GM12892 (cell line): ENCODE measurements at places on chromosomes 13 and 19.

DNA sequence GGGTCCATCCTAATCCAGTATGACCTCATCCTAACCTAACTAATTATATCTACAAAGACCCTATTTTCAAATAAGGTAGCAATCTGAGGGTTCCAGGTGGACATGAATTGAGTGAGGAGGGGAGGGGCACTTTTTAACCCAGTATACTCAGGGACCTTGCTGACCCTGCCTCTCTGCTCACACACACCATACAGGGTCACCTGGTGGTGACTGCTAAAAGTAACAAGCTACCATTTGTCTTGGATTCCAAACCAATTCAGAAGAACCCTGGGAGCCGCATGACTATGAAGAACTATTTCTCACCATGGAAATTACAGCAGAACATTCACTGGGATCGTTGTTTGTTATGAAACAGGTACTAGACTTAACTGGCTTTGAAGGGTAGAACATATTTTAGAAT lies 151.9 kb downstream of the LACC1 start:
- no peak for DNase-seq

DNA sequence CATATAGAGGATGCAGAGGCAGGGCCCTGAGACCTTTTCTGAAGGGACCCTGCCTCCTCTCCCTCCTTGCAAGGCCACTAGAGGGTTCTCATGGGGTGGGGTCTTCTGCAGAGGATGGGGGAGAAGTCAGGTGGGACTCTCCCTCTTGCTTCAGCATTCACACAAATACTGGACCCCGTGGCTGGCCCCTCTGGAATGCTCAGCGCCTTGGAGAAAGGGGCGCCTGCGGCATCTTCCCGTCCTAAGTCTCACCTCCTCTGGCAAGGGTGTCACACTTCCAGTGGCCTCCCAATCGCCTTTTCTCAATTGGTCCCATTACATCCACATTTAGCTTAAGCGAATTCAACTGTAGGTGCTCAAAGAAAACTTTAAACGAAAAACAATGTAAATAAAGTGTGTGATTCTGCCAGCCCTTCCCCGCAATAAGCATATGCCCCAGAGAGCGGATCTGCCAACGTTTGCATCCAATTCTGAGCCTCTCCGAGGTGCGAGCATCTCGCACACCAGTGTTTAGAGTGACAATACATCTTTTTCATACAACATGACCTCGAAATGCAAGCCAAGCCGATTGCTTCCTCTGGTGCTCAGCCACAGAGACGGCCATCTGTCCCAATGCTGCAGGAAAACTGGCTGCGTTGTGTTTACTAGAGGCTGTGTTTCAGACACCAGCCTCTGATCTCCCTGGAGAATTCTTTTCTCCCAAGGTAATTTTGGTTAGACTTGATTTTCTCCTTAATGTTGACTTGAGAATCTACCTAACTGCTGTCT lies 69.1 kb upstream of the WASF3 start:
- no peak for DNase-seq

- DNase-seq, result peak; percentile 33
These were observed 14.2 kb upstream of the LATS2 start for GRCh38 chr13:21075379-21076249.

GRCh38 chr13:81388400-81388799 lies 1047.5 kb upstream of the SPRY2 start:
- no peak for DNase-seq

GRCh38 chr19:46303691-46304397 lies 7.0 kb downstream of the HIF3A start:
- no peak for DNase-seq

GRCh38 chr19:3721887-3722442 lies 13.8 kb downstream of the TJP3 start:
- DNase-seq, result no peak

- peak; percentile 22 for DNase-seq
These were observed 990 bp upstream of the ZMYM2 start for GRCh38 chr13:19957320-19958154.

GRCh38 chr13:40996426-40997092 lies 22.6 kb downstream of the ELF1 start:
- DNase-seq, result no peak

DNA sequence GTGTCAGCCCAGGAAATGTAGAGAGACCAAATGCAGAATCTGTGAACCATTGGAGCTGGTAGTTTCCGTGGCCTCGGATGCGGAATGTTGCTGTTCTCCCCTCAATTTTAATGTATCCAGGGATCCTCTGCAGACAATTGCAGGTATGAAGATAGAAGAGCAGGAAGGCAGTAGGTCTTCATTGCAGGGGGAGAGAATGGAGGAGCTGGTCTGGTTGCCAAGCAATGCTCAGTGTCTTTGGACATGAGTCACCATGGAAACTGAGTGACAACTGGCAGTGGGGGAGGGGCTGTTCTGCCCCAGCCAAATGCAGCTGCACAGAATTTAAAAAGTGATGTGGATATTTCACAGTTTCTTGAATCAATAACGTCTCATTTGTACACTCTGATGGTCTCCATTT lies 56.1 kb upstream of the ZNF835 start:
- DNase-seq, result no peak

GRCh38 chr19:16943942-16944625 lies 55.3 kb downstream of the F2RL3 start:
- no peak for DNase-seq

DNA sequence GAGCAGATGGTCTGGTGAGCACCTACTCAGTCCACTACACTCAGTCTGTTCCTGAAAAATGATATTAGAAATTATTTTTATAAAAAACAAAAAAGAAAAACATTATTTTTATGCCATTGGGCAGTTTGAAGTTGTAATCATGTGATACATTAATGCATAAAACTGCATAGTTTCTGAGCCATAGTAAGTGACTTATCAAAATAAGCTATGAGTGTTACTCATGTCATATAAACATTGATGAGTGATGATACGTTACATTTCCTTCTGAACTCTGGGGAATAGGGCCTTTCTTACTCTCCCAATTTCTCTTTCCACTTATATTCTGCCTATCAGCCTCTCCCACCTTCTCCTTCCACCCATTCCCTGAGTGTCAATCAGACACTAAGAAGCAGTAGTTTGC lies 8.9 kb downstream of the ZNF805 start:
- DNase-seq, result no peak

DNA sequence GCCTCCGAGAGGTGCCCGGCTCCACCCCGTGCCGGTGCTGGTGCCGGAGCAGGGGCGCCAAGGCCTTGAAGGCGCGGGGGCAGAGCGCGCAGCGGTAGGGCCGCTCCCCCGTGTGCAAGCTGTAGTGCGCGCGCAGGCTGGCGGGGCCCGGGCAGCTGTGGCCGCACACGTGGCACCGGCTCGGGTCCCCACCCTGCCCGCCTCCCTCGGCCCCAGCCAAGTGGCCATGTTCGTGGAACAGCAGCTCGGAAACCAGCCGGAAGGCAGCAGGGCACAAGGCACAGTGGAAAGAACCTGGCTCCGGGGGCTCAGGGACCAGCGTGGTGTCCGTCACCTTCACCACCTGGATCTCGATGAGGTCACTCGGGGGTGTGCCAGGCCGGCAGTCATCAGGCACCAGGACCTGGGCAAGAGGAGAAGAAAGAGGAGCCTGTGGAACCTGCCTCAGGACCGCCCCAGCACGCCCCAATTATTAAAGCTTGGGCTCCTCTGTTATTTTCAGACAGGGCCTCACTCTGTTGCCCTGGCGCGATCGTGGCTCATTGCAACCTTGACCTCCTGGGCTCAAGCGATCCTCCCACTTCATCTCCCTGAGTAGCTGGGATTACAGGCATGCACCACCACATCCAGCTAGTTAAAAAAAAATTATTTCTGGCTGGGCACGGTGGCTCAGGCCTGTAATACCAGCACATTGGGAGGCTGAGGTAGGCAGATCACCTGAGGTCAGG lies 2.0 kb downstream of the ZNF784 start:
- no peak for DNase-seq

DNA sequence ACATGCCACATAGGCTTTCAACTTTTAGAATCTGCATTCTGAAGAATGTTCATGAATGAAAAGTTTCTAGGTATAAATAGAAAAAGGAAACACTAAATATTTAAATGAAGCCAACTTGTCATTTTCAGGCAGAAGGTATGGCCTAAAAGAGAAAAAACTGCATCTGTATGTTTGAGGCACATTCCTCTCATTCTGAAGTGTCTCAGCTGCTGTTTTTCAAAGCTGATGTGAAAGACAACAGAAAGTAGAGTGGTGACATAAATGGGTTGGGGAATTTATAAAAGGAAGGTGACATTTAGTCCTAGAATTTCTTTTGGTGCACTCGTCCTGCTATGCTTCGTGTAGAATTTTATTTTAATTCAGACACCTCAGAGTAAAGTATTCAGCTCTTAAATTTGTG lies 539.6 kb upstream of the SLITRK5 start:
- no peak for DNase-seq

DNA sequence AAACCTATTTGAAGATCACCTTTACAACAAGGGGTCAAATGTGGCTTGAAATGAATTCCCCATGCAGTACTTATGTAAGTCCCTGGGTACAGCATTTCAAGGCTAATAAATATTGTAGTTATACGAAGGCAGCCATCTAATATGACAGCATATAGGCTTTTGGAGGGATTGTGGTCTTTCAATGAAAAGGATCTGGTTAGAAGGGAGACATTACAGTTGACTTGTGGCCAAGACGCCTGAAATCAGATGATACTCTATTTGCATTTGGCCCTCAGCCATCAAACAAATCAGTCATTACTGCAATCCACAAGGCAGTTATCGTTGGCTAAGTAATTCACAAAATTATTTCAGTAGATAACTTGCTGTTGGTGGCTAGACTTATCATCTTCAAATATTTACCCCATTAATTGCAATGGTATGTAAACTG lies 242.7 kb downstream of the DCLK1 start:
- DNase-seq, result no peak

- no peak for DNase-seq
These were observed 9.8 kb upstream of the CEACAM18 start for GRCh38 chr19:51468545-51468920.

GRCh38 chr19:48745208-48745995 lies 1.3 kb downstream of the IZUMO1 start:
- DNase-seq, result peak; percentile 65

- DNase-seq, result no peak
These were observed at the start of gene YJEFN3 for GRCh38 chr19:19528721-19529490. Gene YJEFN3, plus strand, starts transcription at chr19:19528911. Its CDS starts 22 bp downstream, at chr19:19528933.

GRCh38 chr19:51116736-51117286 lies 7.9 kb upstream of the SIGLEC9 start:
- no peak for DNase-seq

GRCh38 chr19:41624937-41625336 lies 1.9 kb downstream of the CEACAM4 start:
- DNase-seq, result no peak

- no peak for DNase-seq
These were observed 694 bp downstream of the CLN5 start for GRCh38 chr13:76992548-76993001.

GRCh38 chr13:27559719-27560118 lies 60.6 kb downstream of the LNX2 start:
- no peak for DNase-seq

DNA sequence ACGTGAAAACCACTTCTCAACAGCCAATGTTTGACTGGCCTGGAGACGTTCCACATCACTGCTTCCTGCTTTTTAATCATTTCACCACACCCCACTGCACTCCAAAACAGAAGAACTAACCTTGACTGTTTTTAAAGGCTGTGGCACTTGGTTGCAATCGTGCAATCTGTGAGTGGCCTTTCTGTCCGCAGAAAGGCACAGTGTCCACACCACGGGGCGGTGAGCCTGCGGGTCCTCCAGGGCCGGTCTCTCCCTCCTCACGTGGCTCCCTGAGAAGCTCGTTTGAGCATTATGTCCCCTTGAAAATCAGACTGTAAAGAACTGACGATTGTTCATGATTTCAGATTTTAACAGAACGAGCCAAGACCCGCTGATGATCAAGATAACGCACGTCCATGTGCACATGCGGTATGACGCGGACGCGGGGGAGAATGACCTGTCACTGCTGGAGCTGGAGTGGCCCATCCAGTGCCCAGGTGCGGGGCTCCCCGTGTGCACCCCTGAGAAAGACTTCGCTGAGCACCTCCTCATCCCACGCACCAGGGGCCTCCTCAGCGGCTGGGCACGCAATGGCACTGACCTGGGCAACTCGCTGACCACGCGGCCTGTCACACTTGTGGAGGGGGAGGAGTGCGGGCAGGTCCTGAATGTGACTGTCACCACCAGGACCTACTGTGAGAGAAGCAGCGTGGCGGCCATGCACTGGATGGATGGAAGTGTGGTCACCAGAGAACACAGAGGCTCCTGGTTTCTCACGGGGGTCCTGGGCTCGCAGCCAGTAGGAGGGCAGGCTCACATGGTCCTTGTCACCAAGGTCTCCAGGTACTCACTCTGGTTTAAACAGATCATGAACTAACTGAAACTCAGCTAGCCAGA lies 13.0 kb downstream of the PROZ start:
- no peak for DNase-seq

GRCh38 chr13:35140321-35140720 lies 198.3 kb downstream of the NBEA start:
- DNase-seq, result no peak

- no peak for DNase-seq
These were observed 521 bp upstream of the ZNF665 start for GRCh38 chr19:53193535-53194222.

DNA sequence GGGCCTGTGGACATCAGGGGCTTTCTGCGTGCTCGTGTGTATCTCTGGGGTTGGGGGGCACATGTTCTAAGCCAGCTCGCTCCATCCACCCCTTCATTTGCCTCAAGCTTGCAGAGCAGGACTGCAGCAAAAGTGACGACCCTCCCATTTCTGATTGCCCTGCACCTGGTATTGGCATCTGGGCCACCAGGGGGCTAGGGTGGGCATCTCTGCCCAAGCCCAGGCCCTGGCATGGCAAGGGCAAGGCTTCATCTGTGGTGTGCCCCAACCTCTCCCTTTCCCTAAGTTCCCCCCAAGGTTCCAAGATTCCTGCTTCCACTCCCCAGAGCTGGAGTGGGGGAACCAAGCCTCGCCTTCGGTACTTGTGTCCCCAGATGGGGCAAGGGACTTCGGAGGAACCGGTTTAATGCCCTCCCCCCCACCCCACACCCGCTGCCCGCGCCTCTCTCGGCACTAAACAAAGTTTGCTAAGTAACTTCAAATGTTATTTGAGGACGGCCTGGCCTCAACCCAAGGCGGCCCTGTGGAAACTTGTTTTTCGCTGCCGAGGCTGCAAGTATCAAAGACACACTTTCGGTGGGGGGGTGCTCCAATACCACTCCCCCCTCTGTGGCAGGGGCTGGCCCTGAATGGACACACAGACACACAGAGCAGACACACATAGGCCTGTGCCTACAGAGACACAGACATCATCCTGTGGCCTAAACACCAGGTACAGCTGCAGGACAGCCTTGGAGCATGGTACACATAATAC lies 12.2 kb downstream of the NFIX start:
- DNase-seq, result no peak

- no peak for DNase-seq
These were observed 66.4 kb upstream of the PCDH9 start for GRCh38 chr13:67296511-67296910.

GRCh38 chr13:85537601-85538000 lies 261.6 kb downstream of the SLITRK6 start:
- no peak for DNase-seq

DNA sequence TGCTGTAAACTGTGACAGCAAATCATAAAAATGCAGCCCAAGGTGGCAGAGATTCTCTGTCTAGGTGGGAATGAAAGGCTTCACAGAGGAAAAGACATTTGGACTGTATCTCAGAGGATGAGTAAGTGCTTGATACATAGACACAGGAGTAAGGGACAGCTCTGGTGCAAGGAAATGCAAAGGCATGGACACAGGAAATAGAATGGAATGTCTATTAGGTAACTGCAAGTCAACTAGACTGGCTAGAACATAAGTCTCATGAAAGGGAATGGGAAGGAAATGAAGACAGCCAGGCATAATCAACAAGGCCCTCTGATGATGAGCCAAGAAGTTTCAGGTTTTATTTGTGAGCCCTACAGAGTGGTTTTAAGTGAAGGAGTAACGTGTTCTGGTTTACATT lies 321.7 kb downstream of the SUCLA2 start:
- DNase-seq, result no peak
